IPS DF 19.7 (cell line): ENCODE measurements at places on chromosomes 7 and 10.

DNA sequence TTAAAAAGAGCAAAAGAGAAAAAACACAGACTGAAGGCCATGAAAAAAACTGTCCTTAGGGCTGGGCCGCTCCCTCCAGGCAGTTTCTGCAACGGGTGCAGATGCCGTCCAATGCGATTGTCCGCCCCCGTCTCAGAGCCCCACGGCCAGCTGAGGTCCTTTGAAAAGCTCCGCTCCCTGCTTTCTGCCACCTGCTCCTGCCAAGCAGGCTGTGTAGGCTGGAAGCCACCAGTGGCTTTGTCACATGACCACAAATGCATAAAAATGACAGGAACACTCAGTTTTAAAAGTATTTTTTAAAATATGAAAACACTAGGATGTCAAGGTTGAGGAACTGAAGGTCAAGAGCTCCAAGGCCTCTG, 71.7 kb downstream of the AMZ1 start:
- no peak for DNase-seq

GRCh38 chr7:141071260-141071854, 2.5 kb upstream of the TMEM178B start:
- no peak for DNase-seq

GRCh38 chr10:63843107-63843506, 321.9 kb downstream of the REEP3 start:
- no peak for DNase-seq

DNA sequence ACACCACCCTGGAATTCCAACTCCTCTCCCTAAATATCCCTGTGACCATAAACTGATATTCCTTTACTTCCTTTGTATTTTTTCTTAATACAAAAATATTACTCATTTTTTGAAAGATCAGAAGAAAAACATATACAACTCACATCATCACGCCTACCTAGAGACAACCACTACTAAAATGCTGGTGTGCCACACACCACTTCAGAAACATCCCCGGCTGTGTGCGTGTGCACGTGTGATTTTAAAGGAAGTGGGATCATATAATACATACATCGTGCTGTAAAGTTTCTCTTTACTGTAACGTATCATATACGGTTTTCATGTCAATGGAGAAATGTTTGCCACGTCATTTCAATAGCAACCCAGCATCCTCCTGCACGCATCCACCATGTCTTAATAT, 76.5 kb downstream of the ITIH5 start:
- no peak for DNase-seq

DNA sequence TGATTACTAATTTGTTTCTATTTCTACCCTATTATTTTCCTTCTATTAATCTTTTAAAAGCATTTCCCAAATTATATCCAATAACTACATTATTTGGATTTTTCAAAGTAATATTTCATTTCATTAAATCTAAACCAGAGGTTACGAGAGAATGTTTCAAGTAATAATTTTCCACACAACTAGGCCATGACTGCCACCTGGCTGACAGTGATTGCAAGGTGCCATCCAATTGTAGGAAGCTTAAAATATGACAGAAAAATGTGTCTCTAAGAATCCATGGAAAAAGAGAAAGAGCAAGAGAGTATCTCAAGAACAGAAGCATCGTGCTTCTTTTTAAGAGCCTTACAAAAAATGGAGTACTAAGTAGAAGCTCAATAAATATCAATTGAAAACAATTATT, 48.7 kb downstream of the TPK1 start:
- DNase-seq, result no peak

- DNase-seq, result no peak
Observed at GRCh38 chr7:76364198-76364584, 5.4 kb upstream of the YWHAG start.

DNA sequence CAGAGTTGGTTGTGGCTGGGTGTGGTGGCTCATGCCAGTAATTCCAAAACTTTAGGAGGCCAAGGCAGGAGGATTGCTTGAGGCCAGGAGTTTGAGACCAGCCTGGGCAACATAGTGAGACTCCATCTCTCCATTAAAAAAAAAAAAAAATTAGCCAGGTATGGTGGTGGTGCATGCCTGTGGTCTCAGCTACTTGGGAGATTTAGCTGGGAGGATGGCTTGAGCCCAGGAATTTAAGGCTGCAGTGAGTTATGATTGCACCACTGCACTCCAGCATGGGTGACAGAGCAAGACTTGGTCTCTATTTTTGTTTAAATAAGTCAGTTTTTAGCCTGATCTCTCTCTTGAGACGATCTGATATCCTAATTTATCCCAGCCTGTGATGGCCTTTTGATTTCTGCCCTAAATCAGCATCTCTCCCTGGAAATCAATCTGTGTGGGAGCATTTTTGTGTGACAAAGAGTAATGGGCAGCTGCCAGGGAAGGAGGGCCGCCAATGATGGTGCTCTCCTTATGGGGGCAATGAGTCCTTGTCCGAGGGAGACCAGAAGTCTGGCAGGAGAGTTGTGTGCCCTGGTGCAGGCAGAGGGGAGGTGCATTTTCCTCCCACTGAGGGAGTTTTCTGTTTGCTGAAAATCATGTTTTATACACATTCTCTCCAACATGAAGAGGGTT, 111.0 kb downstream of the NRP1 start:
- no peak for DNase-seq

- DNase-seq, result no peak
Observed at GRCh38 chr10:6396226-6396625, 183.8 kb downstream of the PRKCQ start.

DNA sequence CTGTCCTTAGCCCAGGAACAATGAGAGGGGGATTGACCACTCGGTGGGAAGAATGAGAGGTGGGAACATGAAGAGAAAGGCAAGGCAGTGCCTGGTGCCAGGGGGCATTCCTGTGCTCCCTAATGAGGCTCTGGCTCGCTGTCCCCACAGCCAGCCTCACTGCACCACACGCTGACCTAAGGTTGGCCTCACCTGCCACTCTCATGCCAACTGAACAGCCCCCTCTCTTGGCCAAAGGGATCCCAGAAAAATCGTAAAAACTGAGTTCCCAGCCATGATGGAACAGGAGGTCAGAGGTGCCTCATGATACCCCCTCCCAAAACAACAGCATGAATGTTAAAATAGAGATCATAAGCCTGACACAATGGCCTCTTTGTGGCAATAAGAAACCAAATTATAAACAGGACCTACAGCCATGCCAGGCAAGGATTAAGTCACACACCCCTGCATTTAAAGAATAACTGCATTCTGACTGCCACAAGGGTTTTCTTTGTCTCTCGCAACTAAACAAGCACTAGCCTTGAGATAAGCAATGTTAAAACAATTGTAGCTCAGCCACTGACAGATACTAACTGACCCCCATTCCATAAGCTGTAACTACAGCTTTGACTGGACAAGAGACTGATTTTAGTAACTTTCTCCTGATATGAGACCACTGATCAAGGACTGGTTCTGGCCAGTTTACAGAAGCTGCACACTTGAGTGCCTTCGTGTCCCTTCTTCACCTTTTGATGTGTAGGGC, 149.2 kb downstream of the SH2D4B start:
- no peak for DNase-seq

DNA sequence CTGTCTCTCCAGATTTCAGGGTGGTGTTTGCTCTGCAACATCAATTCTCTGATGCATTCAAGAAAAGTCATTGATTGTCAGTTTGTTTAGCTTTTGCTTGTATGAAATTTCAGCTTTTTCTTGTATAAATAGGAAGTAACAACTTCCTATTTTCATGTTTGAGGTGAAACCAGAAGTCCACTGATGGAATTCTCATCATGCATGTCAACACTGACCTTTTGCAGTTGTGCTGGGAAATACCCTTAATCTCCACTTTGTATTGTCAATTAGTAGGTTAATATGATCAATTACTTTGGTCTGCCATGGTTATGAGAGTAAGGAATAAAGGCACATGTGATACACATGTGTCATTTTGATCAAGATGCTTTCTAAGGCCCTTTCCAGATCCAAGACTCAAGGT, 208.8 kb upstream of the HPS1 start:
- no peak for DNase-seq

- no peak for DNase-seq
Observed at GRCh38 chr10:29446327-29446726, 157.5 kb downstream of the LYZL1 start.

DNA sequence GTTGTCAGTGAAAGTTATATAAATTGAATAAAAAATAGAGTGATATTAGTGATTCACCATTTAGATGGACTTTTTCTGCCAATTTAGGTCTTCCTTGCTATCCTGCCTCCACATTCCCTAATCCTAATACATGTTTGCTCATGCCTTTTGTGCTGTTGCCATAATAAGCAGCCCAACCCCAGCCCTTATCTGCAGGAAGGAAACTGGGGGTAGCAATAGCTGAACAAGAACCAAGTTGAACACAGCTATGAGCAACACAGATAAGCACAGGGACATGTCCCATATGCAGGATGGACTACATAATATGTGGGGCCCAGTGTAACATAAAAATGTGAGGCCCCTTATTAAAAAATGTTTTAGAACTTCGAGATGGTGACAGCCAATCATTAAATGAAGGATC, 91.2 kb upstream of the AHR start:
- DNase-seq, result no peak

DNA sequence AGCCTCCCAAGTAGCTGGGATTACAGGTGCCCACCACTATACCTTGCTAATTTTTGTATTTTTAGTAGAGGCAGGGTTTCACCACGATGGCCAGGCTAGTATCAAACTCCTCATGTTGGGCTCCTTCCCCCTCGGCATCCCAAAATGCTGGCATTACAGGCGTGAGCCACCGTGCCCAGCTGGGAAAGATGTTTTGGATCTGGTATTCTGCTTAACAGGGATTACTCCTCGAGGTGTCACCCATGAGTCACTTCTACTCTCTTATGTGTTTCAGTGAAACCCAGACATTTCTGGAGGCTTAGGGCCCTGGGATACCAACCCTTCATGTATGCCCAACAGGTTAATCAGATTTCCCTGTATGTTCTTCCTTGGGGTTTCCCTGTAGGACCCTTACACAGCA, 11.8 kb upstream of the OPN4 start:
- DNase-seq, result no peak

GRCh38 chr7:680411-681127, 45.9 kb upstream of the DNAAF5 start:
- DNase-seq, result no peak

DNA sequence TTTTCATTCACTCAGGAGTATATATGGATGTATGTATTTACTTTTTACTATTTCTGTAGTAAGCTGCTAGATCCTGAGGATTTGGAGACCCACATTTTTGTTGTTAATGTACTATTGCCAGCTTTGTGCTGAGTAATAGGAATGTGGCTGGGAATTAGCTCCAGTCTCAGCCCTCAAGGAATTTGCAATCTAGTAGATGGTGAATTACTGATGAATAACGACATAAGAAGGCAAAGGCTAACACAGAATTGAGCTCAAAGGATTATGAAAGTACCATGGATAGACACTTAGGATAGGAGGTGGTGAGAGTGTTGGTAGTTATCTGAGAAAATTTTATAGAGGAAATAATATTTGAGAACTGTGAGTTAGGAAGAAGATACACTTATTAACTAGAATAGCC, 19.9 kb downstream of the CASD1 start:
- DNase-seq, result no peak

GRCh38 chr10:106500041-106500924, 664.2 kb downstream of the SORCS1 start:
- no peak for DNase-seq

DNA sequence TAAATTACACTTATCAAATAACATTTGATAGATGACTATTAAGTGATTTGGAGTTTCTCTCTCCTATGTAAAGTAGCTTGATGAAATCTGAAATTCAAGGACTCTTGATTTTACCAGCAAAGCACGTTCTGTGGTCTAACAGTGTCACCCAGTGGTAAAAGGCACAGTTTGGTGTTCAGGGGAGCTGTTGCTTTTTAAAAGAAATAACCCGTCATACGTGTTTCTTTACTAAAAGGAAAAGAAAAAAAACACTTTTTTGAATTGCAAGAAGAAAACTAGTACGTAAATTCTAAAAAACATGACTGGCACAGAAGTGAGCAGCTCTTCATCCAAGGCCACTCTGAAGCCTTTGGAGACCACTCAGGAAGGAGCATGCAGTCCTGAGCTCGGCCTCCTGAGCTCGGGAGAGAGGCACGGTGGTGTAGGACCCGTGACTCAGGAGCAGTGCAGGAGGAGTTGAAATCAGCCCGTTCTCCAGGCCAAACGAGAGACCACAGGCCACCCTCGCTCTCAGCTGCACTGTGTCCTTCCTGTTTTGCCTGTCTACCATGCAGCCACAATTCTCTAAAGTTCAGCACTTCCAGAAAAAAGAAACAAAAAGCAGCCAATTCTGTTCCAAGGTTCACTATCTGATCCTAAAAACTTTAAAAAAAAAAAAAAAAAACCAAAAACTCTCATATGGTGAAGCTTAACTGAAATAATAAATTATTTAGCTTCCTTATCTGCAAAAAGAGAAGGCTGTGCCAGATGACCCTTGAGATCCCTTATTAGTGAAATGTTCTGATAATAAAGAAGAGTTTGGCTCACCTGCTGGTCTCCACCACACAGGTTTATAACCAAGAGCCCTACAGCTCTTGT, 212.6 kb upstream of the FRMD4A start:
- DNase-seq, result no peak

DNA sequence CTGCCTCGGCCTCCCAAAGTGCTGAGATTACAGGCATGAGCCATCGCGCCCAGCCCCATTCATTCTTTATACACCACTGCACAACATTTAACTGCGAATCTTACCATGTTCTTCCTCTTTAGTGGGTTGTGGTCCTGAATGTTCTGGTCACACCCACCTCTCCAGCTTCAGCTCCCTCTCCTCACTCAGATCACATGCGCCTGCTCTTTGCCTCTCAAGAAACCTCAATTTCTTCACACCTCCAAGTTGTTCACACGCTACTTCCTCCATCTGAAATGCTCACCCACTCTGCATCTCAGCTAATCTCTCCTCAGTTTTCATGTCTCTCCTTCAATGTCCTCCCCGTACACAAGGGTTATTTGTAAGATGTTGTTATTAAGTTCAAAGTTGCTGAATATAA, 2.4 kb upstream of the PRR15 start:
- DNase-seq, result no peak

DNA sequence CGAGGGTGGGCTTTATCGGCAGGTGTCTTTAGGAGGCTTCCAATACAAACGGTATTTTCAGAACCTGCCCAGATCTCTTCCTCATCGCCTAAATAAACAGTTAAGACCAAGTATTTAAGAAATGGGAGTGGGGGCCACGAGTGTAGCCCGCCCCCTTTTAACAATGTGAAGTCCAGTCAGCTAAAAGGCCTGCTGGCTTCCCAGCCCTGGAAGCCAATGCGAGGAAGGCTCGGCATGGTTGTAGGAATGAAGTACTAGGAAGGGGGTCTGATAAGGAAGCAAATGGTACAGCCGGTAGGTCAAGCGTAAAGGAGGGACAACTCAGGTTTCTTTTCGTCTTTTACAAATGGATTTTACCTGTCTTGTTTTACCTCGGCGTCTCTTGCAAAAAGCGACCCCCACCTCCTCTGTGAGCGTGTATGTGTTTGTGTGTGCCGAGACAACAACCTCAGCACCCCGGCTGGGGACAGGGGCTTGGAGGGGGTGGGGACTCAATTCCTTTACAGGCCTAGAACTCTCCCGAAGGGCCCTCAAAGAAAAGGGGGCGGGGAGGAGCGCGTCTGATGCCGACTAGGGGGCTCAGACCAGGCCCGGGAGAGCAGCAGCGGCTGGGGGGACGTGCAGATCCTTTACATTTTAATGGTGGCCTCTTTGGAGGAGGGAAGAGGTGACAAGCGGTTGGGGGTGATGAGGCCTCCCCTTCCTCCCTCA, 147.6 kb downstream of the GPR85 start:
- DNase-seq, result peak; percentile 9
